ENCODE measurements at places on chromosomes 2 and 18. TPM values are rescaled to one million over a fixed set of nuclear protein-coding genes. Genes with fewer than 3 reads are reported as not detected.

- DNase-seq, result no peak
- H3K27ac ChIP-seq, result no peak overlapping the region
- no peaks in the 10 kb centered on the region for H3K27me3 ChIP-seq
- H3K36me3 ChIP-seq, result peaks cover under 1% of the 10 kb centered on the region
- H3K4me1 ChIP-seq, result peaks cover 46% of the 10 kb centered on the region
Observed at GRCh38 chr2:141929331-141930252, 201.2 kb downstream of the LRP1B start.

GRCh38 chr2:168356477-168356835 is 99.6 kb upstream of the CERS6 start:
- no peaks in the 10 kb centered on the region for H3K27me3 ChIP-seq
- no peak for DNase-seq
- H3K4me1 ChIP-seq, result peaks cover 22% of the 10 kb centered on the region
- H3K4me3 ChIP-seq, result no peak overlapping the region
- peaks cover 11% of the 10 kb centered on the region for H3K36me3 ChIP-seq

DNA sequence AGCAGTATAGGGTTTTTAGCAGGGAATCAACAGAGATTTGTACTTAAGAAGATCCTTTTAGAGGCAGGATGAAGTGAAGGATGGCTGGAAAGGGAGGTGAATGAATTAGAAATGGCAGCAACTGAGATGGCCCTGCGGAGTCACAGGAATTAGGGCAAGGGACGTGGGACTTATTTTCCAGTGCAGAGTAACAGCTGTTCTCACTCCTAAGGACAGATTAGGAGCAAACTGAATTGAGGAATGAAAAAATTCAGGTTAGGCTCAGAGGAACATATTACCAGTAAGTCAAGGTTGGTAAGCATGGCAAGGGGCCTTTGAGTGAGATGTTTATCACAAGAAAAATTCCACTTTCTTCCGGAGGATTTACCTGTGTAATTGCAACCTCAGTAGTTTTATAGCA is 34.4 kb downstream of the COL4A3 start:
- no peaks in the 10 kb centered on the region for H3K27me3 ChIP-seq
- no peak overlapping the region for H3K27ac ChIP-seq
- no peaks in the 10 kb centered on the region for H3K4me1 ChIP-seq

DNA sequence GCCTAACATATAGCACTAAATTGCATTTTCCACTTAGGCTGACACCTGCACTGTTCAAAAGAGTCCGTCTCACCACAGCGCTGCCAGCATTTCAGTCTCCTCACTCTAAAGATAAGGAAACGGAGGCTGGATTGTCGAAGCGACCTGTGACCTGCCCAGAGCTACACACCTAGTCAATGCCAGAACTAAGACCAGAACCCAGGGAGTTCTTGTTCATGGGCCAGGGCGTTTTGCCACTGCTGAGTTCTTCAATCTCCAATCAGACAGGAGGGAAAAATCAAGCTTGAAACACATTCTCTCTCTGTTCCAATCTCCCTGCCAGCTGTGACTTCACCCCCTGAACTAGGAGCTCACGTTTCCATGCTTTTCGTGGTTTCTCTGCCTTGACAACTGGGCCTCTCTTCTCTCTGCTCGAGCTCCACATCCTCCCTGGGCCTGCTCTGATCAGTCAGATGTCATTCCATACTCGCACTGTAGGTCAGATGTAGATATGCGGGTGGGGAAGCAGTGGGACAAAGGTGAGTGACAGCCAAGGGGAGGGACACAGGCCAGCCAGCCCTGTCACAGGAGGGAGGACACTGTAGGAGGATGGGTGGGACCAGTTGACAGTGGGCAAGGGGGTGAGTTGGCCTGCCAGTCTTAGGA is 221.1 kb upstream of the SMAD2 start:
- H3K4me3 ChIP-seq, result no peak overlapping the region
- H3K36me3 ChIP-seq, result no peaks in the 10 kb centered on the region
- DNase-seq, result no peak
- H3K27ac ChIP-seq, result no peak overlapping the region
- H3K4me1 ChIP-seq, result peaks cover 8% of the 10 kb centered on the region

GRCh38 chr2:152556506-152556905 is 160.8 kb downstream of the PRPF40A start:
- no peaks in the 10 kb centered on the region for H3K27me3 ChIP-seq
- no peak overlapping the region for H3K27ac ChIP-seq
- no peak for DNase-seq
- H3K4me3 ChIP-seq, result no peak overlapping the region

- no peaks in the 10 kb centered on the region for H3K4me1 ChIP-seq
- DNase-seq, result no peak
- H3K27ac ChIP-seq, result no peak overlapping the region
- H3K36me3 ChIP-seq, result no peaks in the 10 kb centered on the region
- no peaks in the 10 kb centered on the region for H3K27me3 ChIP-seq
Observed at GRCh38 chr18:61308004-61308403, 25.2 kb upstream of the CDH20 start.

DNA sequence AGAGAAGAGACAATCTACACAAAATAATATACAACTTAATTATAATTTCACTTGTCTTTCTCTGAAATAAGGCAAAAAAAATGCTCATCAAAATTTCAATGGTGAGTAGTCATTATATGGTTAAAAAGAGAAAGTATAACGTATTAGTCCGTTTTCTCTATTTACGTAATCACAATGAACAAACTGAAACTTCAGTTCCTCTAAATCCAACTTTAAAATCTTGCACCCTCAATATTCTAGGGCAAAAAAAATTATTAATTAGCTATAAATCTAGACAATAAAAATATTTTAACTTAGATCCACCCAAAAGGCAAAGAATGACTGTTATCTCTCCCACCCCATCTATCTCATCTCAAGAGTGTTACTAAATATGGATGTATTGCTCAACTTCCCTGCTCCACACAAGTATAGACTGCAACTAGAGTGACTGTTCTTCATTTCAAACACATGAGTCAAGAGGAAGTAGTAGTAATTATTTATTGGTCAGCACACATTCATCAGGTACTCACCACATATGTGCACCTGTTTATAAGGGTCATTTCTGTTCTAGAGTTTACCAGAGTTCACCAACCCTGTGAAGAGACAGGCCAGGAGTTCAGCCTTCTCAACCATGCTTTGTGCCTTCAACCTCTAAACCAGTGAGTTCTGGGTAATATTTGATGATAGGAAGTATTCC is 36.4 kb downstream of the STK39 start:
- no peaks in the 10 kb centered on the region for H3K27me3 ChIP-seq
- no peak overlapping the region for H3K27ac ChIP-seq
- DNase-seq, result no peak
- H3K4me1 ChIP-seq, result peaks cover 16% of the 10 kb centered on the region

GRCh38 chr2:200252265-200253067 is 54.0 kb upstream of the SPATS2L start:
- H3K4me1 ChIP-seq, result peaks cover 14% of the 10 kb centered on the region
- H3K27ac ChIP-seq, result no peak overlapping the region
- no peak for DNase-seq
- H3K36me3 ChIP-seq, result no peaks in the 10 kb centered on the region
- no peak overlapping the region for H3K4me3 ChIP-seq
- H3K27me3 ChIP-seq, result no peaks in the 10 kb centered on the region

- H3K27me3 ChIP-seq, result peaks cover 71% of the 10 kb centered on the region
- DNase-seq, result no peak
- no peaks in the 10 kb centered on the region for H3K36me3 ChIP-seq
- H3K4me3 ChIP-seq, result no peak overlapping the region
Observed at GRCh38 chr2:96318723-96319122, 6.4 kb upstream of the ITPRIPL1 start.

GRCh38 chr2:234911271-234911670 is 40.5 kb upstream of the SH3BP4 start:
- no peak overlapping the region for H3K4me3 ChIP-seq
- no peaks in the 10 kb centered on the region for H3K36me3 ChIP-seq
- no peaks in the 10 kb centered on the region for H3K27me3 ChIP-seq

DNA sequence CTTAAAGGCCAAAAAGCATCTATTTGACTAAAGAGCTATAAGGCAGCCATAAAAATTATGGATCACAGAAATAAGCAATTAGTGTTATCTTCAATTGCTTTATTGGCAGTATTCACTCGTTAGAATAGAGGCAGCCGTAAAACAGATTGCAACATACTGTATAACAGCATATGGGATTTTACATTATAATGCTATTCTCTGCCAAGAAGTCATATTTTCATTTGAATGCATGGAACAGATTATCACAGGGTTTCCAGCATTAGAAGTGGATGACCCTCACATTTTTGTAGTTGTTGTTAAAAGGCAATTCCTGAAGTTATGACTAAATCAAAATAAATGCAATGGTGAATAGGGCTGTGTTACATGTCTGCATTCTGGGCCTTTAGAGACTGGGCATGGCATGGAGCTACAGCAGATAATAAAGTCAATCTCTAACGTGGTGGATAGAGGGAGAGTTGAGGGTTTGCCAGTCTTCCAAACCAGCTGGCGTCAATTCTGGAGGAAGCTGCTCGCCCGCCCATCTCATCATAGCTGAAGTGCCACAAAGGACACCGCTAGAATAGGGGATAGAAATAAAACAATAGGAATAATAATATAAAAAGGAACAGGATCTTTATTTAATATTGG is 155.4 kb upstream of the VRK2 start:
- DNase-seq, result no peak
- no peak overlapping the region for H3K4me3 ChIP-seq
- H3K36me3 ChIP-seq, result no peaks in the 10 kb centered on the region
- H3K4me1 ChIP-seq, result peaks cover 12% of the 10 kb centered on the region
- H3K27me3 ChIP-seq, result no peaks in the 10 kb centered on the region

DNA sequence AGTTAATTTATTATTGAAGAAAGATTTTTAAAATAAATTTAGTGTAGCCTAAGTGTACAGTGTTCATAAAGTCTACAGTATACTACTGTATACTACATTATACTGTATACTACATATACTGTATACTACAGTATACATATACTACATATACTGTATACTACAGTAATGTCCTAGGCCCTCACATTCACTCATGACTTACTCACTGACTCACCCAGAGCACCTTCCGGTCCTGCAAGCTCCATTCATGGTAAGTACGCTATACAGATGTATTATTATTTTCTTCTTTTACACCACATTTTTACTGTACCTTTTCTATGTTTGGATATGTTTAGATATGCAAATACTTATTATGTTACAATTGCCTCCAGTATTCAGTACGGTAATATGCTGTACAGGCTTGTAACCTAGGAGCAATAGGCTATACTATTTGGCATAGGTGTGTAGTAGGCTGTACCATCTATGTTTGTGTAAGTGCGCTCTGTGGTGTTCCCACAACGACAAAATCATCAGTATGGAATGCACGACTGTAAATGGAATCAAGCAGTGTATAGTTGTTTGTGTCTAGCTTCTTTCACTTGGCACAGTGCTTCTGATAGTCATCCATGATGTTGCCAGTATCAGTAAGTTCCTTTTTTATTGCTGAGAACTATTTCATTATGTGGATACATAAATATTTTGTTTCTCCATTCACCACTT is 245.7 kb downstream of the MTX2 start:
- H3K4me3 ChIP-seq, result no peak overlapping the region
- no peaks in the 10 kb centered on the region for H3K36me3 ChIP-seq
- no peak overlapping the region for H3K27ac ChIP-seq
- H3K4me1 ChIP-seq, result no peaks in the 10 kb centered on the region

DNA sequence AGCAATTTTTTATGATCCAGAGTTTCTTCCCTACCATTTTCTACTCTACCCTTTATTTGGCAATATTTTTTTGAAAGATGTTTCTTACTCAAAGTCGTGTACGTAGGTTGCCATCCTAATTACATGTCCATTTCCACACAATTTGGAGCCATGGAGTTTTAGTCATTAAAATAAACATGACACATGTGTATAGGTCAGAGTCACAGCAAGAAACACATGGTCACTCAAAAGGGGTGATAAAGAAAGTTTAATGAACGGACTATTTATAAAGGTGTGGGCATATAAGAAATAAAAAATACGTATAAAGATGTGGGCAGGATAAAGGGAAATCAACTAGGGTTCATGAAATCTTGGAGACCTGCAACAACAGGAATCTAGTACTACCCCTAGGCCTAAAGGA is 138.9 kb downstream of the SLC4A10 start:
- H3K4me1 ChIP-seq, result no peaks in the 10 kb centered on the region
- H3K36me3 ChIP-seq, result no peaks in the 10 kb centered on the region
- H3K27ac ChIP-seq, result no peak overlapping the region
- no peak for DNase-seq
- no peak overlapping the region for H3K4me3 ChIP-seq

DNA sequence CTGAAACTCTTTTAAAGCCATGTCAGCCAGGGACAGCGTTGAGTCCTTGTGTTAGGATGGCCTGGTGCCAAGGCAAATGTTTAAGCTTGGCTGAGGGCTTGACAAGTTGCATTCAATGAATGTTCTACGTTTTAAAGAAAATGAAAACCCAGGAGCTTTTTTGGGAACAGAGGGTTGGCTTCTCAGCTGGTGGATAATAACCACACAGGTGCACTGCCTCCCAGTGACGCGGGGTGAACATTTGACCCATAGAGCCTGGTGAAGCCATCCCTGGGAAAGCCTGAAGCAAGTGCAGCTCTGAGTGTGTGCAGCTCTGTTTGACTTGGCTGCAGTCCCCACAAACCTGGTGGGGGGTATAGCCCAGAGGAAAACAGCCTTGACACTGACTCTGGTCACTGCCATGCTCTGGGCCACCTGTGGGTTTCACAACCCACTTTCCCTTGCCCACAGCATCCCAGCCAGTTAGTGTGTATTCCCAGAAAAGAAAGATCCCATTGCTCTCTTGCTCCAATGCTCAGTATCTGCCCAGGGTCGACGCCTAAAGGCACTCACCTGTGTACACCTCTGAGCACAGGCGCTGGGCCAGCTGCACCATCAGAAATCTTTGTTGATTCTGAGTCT is 874.9 kb downstream of the RNF144A start:
- no peak overlapping the region for H3K27ac ChIP-seq
- H3K36me3 ChIP-seq, result no peaks in the 10 kb centered on the region

- no peak for DNase-seq
- H3K4me1 ChIP-seq, result peaks cover 2% of the 10 kb centered on the region
- no peak overlapping the region for H3K27ac ChIP-seq
Observed at GRCh38 chr2:100291152-100291970, 30.9 kb downstream of the LONRF2 start.

GRCh38 chr2:127584047-127584446 is 48.6 kb downstream of the MYO7B start:
- no peak for DNase-seq
- H3K4me1 ChIP-seq, result no peaks in the 10 kb centered on the region
- H3K27me3 ChIP-seq, result peaks cover 11% of the 10 kb centered on the region
- H3K36me3 ChIP-seq, result no peaks in the 10 kb centered on the region
- no peak overlapping the region for H3K27ac ChIP-seq
- H3K4me3 ChIP-seq, result no peak overlapping the region

- no peak for DNase-seq
- no peak overlapping the region for H3K27ac ChIP-seq
- H3K36me3 ChIP-seq, result peaks cover 9% of the 10 kb centered on the region
- H3K4me1 ChIP-seq, result peaks cover 38% of the 10 kb centered on the region
- H3K4me3 ChIP-seq, result no peak overlapping the region
- H3K27me3 ChIP-seq, result no peaks in the 10 kb centered on the region
Observed at GRCh38 chr18:23227726-23228070, 92.4 kb downstream of the CABLES1 start.

- H3K27ac ChIP-seq, result no peak overlapping the region
- no peak overlapping the region for H3K4me3 ChIP-seq
- no peaks in the 10 kb centered on the region for H3K27me3 ChIP-seq
- peaks cover 4% of the 10 kb centered on the region for H3K36me3 ChIP-seq
- no peak for DNase-seq
- H3K4me1 ChIP-seq, result peaks cover 26% of the 10 kb centered on the region
Observed at GRCh38 chr2:204665207-204665606, 119.9 kb downstream of the PARD3B start.

Gene LRP2
- 54.2 TPM for total RNA-seq

Gene SPHKAP
- total RNA-seq, result not detected

Gene ASNSD1
- total RNA-seq, result 37.5 TPM

Gene GALNT5
- 1.3 TPM for total RNA-seq

Gene LCT
- total RNA-seq, result not detected

Gene FHOD3
- 16.3 TPM for total RNA-seq

Gene LHCGR
- total RNA-seq, result not detected

Gene KCNJ3
- total RNA-seq, result 1.4 TPM

Data from mesothelial cell of epicardium (in vitro differentiated cells).